ENCODE measurements at places on chromosomes 3 and 15.

- DNase-seq, result no peak
Observed at GRCh38 chr15:91737151-91737818, 116.2 kb upstream of the SLCO3A1 start.

GRCh38 chr3:61828880-61829721 lies 267.7 kb downstream of the PTPRG start:
- no peak for DNase-seq

DNA sequence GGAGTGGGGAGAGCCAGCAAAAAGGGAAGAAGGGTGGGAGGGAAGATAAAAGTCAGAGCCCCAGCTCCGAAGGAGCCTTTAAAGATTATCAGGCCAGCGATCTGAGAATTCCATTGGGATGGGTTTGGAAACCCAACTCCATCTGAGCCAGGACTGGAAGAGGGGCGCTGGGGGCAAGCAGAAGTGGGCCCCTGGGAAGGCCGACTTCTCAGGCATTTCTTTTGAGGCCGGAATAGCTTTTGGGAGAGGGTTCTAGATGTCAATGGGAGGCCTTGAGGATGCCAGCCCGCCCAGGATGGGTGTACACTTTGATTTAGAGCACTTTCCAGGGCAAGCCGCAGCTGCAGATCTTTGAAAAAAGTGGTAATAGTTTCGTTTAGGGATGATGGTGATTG lies 6.6 kb upstream of the SOX2 start:
- DNase-seq, result no peak

GRCh38 chr15:64864068-64864467 lies 22.4 kb downstream of the PLEKHO2 start:
- DNase-seq, result no peak

- DNase-seq, result no peak
Observed at GRCh38 chr3:32175607-32176197, 62.8 kb upstream of the CMTM8 start.

- no peak for DNase-seq
Observed at GRCh38 chr3:34207806-34208205, 409.4 kb downstream of the PDCD6IP start.

DNA sequence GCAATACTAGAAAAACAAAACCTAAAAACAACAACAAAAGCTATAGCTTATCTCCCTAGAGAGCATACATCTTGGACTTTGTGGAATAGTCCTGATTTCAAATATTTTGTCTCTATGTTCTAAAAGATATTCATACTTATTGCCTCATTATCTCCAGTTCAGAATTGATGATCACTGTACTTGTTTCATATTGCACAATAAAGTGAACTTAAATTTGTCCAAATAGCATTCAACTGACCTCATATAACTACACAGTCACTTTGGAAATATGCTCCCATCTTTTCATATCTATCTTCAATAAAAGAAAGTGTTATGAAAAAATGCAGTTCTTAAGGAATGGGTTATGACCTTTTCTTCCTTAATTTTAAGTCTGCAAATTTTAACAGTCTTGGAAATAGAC lies 228.6 kb upstream of the CMC1 start:
- DNase-seq, result peak; percentile 10

- DNase-seq, result no peak
Observed at GRCh38 chr3:195802795-195803194, 8.9 kb downstream of the MUC4 start.

- DNase-seq, result no peak
Observed at GRCh38 chr3:175199961-175200360, 340.8 kb downstream of the NAALADL2 start.

DNA sequence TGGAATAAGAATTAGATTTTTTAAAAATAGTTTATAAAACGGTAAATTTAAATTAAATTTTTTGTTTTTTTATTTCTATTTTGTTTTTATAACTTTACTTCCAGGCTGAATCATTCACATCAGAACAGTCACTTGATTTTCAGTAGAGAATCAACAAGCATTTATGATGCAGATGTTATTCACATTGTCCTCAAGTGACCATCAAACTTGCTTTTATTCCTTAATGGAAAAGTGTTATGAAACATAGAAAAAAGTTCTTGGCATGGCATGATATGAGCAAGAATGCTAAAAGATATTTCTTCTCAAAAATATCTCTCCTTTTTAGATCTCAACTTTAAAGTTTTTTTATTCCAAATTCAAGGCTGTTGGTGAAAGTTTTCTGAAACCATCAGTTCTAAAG lies 70.9 kb upstream of the TGFBR2 start:
- no peak for DNase-seq

- no peak for DNase-seq
Observed at GRCh38 chr15:92000709-92001108, 147.2 kb downstream of the SLCO3A1 start.

GRCh38 chr3:64892671-64893309 lies 205.0 kb upstream of the ADAMTS9 start:
- no peak for DNase-seq

DNA sequence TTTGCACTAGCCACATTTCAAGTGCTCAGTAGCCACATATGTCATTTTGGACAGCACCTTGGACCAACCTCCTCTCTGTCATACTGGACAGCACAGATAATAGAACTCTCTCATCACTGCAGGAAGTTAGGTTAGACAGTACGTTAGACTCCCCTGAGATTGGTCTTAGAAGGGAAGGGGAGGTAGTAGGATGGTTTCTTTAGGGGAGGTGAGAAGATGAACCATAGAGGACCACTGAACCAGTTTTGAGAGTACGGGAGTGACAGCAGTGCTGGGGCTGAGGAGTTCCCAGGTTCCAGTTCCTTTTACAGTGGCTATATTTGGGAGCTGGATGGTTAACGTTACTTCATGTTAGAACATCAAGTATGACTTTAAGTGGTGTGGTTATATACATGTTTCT lies 7.8 kb downstream of the LRCH3 start:
- no peak for DNase-seq

- DNase-seq, result no peak
Observed at GRCh38 chr15:45314960-45315359, 62.9 kb downstream of the SLC28A2 start.

DNA sequence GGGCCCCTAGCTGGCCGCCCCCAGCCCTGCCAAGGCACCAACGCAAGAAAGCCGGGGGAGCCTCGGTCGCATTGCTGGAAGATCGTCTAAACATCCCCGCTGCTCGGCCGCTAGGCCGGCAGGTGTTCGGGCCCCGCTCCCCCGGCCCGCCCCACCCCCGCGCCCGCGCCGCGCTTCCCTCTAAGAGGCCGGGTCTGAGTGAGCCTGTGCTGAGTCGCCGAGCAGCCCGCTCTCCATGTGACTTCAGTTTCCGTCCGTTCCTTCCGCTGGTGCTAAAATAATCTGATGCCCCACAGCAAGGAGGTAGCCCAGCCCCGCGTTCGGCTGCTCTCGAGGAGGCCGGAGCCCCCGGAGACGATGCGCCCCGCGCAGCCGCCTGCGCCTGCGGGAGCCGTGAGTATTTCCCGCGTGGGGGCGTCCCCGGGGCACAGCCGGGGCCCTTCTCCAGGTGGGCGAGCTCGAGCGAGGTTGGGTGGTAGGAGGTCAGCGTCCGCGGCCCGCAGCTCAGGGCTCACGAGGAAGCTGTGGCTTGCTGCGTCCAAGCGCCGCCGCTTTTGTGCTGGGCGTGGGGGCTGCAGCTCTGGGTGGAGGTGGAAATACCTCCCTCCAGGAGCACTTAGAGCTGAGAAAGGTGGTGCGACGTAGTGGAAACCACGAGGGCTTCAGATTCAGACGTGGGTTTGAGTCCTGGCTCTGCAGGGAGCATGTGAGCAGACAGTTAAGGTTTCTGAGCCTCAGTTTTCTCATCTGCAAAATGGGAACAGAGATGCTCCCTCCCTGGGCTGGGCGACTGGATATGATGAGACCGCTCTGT lies at the start of gene NRROS:
NRROS (plus strand) TSS at position 212 of the 814 bp plus-strand sequence. CDS start 14,846 bp downstream, outside the sequence.
- DNase-seq, result no peak

GRCh38 chr15:58039079-58040035 lies 26.2 kb downstream of the ALDH1A2 start:
- DNase-seq, result no peak

DNA sequence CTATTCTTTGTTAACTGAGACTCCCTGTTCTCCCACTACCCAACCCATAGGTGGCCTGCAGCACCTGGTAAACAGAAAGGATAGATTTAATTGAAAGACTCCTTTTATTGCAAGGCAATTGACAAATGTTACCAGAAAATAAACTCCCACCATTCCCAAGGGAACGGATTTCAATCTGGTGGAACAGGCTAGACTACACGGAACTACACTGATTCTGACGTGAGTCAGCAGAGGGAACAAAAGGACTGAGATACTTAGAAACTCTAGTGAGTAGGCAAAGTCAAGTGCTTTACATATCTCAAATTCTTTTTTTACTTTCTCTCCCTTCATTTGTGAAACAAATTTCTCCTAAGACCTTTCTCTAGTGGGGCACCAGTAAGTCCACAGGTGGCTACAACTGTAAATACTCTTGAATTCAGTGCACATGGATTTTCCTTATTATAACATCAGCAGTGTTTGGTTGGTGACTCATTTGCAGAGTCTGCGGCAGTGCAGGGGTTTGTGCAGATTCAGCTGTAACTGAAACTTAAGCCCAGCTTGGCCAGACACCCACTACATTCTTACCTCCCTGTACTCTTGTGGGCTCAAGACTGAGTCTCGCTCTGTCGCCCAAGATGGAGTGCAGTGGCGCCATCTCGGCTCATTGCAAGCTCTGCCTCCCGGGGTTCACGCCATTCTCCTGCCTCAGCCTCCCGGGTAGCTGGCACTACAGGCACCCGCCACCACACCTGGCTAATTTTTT lies 34.3 kb upstream of the PLSCR2 start:
- peak; percentile 67 for DNase-seq

- DNase-seq, result no peak
Observed at GRCh38 chr3:188055388-188055787, 98.6 kb upstream of the LPP start.

DNA sequence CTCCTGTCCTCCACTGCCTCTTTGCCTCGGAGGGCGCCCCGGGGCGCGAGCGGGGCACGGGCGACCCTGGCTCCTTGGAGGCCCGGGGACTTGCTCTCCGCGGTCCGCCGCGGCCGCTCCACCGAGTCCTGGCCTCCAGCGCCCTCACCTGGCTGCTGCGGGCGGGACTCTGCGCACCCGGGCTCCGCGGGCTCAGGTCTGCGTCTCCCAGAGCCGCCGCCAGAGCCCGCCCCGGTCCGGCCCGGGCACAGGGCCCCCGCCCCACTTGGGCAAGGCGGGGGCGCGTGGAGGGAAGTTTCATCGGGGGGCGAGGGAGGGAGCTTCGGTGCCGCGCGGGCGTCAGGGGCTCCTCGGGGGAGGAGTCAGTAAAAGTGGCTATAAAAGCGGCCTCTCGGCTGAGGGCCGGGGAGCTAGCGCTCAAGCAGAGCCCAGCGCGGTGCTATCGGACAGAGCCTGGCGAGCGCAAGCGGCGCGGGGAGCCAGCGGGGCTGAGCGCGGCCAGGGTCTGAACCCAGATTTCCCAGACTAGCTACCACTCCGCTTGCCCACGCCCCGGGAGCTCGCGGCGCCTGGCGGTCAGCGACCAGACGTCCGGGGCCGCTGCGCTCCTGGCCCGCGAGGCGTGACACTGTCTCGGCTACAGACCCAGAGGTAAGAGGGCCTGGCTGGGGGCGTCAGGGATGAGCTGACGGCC lies at the start of gene CEMIP:
CEMIP (plus strand) TSS at position 407 of the 694 bp plus-strand sequence. CDS start 94,510 bp downstream, outside the sequence.
- DNase-seq, result peak; percentile 47

DNA sequence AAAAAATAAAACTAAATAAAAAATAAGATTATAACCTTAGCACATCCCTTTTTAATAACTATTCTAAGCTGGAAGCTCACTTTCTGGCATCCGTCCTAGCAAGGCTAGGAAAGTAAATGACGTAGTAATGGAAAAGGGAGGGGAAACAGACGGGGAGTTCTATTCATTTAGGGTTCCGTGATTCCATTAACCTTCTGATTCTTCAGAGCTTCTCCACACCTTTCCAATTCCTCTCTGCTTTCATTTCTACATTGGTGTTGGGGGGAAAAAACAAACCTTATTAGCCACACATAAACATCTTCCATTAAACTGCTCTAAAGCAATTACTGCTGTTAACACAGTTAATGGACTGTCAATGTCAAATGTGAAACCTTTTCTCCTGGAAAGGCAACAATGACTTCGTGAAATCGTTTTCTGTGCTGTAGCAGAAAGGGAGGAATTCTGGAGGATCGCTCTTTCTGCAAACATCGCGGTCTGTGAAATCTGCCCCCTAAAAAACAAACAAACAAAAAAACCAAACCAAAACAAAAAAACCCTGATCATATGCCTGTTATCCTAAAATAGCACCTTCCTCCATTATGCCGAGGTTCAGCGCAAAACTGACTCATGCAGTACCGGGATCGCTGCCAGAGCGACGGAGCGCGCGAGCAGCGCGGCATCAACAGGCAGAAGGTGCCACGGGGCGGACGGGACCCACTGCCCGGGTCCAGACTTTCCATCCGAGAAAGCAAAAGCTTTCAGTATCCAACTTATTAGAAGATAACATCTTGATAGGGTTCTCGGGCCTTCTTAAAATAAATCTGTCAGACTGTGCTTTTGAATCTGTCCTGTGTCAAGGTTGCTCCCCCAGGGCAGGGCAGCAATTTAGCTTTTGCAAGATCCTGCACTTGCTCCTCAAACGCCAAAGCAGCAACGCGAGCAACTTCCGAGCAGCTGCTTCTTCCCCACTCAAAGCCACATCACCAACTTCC lies 156.2 kb downstream of the FGF12 start:
- DNase-seq, result no peak

DNA sequence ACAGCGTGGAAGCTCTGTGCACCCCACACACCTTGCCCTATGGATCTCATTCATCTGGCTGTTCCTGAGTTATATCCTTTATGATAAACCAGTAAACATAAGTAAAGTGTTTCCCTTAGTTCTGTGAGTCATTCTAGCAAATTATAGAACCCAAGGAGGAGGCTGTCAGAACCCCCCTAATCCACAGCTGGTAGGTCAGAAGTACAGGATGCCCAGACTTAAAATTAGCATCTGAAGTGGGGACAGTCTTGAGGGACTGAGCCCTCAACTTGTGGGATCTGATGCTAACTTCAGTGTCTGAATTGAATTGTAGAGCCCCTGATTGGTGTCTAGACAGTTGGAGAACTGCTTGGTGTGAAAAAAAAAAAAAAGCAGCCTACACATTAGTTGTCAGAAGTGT lies 75.1 kb downstream of the B3GNT5 start:
- no peak for DNase-seq

- no peak for DNase-seq
Observed at GRCh38 chr3:171491361-171491760, 31.2 kb upstream of the TNIK start.

- DNase-seq, result no peak
Observed at GRCh38 chr15:101651554-101652097, 555 bp downstream of the TM2D3 start.

- no peak for DNase-seq
Observed at GRCh38 chr3:57164657-57165573, at the start of gene IL17RD. Gene IL17RD, minus strand, starts transcription at chr3:57165353. Its CDS starts 67 bp downstream, at chr3:57165286.

GRCh38 chr3:186044968-186045367 lies 63.9 kb downstream of the ETV5 start:
- no peak for DNase-seq

DNA sequence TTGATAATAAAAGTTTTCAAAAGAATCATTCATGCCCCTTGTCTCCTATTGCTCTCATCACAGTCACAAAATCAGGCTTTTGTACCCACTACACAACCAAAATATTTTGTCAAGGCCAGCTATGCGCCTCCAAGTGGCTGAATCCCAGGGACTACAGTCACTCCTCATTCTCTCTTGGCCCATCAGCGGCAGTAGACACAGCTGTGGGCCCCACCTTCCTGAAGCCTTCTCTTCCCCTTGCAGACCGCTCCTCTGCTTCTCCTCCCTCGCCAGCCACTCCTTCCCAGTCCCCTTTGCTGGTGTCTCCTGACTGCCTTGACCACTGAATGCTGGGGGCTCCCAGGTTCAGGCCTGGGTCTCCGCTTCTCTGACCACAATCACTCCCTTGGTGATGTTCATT lies 52.1 kb downstream of the LSM3 start:
- DNase-seq, result no peak

Data from GM04503 (cell line).